A549 treated with RU486 at 1 μM for 4 hours (cell line): ENCODE measurements at places on chromosomes 7 and 10. TPM values are rescaled to one million over a fixed set of nuclear protein-coding genes. Genes with fewer than 3 reads are reported as not detected.

The PTF1A gene
- not detected in 5 replicates for total RNA-seq

The MICALL2 gene
- 19.8 to 31.5 TPM (median 26.5 TPM) in 5 replicates for total RNA-seq

The UTF1 gene
- total RNA-seq, result 0.08 to 0.16 TPM (median 0.16 TPM) in 3 of 5 replicates, not detected in the others

The CPA2 gene
- total RNA-seq, result 0.15 TPM in 1 of 5 replicates, not detected in the others

The OR6B1 gene
- not detected in 5 replicates for total RNA-seq

The SAP25 gene
- total RNA-seq, result 0.42 to 0.76 TPM (median 0.55 TPM) in 3 of 5 replicates, not detected in the others
